GM12892 (cell line): ENCODE measurements at places on chromosomes 3 and 15.

DNA sequence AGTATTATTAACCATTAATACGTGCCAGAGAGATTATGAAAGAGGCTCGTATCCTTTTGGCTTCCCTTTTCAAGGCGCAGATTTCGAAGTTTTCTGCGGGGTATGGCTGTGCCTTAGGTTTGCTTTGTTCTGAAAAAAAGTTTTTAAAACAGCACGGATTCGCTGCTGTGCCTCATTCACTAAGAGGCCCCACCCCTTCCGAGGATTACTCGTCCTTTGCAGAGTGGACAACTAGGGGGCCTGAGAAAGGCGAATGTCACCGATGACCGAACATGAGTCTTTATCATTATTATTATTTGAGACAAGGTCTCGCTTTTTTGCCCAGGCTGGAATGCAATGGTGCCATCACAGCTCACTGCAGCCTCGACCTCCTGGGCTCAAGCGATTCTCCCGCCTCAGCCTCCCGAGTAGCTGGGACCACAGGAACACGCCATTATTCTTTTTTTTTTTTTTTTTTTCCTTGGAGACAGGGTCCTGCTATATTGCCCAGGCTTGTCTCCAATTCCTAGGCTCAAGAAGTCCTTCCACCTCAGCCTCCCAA is 684 bp upstream of the RPS27L start:
- no peak for DNase-seq

DNA sequence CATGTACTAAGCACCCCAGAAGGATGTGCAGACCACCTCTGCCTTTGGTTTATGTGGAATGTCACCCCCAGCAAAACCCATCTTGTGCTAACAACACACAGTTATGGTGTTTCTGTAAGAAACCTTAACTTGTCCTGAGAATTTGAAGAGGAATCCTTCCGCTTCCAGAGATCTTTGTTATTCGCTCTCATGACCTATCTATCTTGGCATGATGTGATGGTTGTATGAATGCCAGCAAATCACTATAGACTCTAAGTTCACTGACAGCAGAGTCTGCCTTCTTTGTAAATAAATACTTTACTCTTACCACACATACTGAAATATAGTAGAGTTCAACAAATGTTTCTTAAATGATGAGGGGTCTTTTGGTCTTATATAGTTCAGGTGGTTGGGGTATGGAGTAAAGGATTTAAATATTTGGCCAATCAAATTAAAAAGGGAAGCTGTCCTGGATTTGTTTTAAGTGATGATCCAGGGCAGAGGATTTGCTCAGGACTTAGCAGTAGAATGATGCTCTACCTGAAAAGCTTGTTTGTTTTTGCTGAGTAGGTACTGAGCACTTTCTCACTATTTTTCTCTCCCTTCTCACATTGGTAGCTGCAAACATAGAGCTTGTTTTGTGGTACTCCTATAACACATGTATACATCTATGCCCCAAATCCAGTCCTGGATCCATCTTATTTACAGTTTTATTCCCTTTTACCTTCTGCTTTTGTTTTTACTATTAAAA is 27.9 kb upstream of the RTP1 start:
- no peak for DNase-seq

GRCh38 chr3:144148356-144148755 is 176.7 kb downstream of the DIPK2A start:
- no peak for DNase-seq

DNA sequence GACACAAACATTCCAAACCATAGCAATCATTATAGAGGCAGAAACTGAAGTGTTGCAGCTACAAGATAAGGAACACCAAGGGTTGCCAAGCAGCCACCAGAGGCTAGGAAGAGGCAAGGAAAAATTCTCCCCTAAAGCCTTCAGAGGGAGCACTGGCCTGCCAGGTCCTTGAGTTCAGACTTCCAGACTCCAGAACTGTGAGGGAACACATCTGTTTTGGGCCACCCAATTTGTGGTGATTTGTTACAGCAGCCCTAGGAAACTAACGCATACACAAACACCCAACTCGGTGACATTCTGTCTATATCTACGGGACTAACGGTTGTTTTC is 54.6 kb downstream of the MB21D2 start:
- no peak for DNase-seq

DNA sequence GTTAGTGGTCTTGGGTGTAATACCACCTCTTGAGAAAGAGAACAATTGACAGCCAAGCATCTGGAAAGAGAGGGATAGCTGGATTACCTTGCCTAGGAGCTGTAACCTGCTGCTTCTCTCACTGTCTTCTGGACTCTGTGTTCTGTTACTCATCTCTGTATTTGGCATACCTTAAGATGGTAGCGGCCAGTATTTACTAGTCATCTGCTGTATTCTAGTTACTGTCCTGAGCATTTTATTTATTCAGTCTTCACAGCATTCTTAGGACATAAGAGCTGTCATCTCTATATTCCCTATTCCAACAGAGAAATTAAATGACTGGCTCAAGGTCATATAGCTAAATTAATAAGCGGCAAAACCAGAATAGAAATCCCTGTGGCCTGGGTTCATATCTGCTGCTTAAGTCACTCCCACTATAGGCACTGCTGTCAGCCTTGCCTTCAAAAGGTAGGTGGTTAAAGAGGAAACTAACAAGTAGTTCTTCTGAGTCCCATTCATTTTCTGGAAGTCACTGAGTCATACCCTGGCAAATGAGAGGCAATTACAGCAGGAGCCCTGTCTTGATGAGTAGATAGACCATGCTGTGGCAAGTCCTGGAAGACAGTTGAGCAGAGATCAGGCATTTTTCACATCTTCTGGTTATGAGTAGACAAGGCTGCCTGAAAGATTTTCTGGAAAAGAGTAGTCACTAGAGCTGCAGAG is 68.2 kb downstream of the RAB7A start:
- no peak for DNase-seq

- DNase-seq: no peak
Measured at GRCh38 chr3:48501196-48501595, 2.8 kb downstream of the SHISA5 start.

- DNase-seq: no peak
Measured at GRCh38 chr15:79991826-79992225, 20.8 kb upstream of the BCL2A1 start.

GRCh38 chr15:73624530-73624929 is 8.7 kb downstream of the NPTN start:
- DNase-seq: no peak

DNA sequence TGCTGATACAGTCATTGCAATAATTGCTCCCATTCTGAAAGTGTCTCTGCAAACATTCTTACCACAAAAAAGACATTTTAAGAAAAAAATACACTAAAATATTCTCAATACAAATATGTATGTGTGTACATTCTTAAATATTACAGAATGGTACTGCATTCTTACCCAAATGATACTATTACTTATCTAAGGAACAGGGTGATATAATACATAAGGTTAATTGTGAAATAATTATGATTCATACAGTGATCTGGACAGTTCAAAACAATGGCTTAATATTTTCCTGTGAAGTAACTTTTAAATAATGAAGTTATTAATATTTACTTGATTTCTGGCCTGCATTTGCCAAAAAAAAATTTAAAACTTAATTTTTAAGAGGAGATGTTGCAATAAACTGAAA is 694.6 kb downstream of the TUSC7 start:
- no peak for DNase-seq

DNA sequence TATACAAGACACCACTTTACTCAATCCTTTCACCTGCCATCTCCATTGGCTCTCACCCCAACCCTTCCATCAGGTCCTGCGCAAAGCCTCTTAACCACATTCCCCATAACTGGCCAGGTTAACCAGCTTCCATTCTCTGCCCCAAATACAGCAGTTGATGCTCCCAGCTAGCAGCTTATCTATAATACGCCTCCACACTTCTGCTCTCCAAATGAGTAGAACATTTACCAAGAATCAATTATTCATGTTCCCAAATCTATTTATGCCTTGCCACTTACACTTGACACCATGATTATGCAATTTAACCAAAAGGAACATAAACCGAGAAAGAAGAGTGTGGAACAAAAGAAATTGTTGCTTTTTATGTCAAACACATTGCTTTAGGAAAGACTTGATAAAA is 103.7 kb upstream of the TPM1 start:
- DNase-seq: no peak

DNA sequence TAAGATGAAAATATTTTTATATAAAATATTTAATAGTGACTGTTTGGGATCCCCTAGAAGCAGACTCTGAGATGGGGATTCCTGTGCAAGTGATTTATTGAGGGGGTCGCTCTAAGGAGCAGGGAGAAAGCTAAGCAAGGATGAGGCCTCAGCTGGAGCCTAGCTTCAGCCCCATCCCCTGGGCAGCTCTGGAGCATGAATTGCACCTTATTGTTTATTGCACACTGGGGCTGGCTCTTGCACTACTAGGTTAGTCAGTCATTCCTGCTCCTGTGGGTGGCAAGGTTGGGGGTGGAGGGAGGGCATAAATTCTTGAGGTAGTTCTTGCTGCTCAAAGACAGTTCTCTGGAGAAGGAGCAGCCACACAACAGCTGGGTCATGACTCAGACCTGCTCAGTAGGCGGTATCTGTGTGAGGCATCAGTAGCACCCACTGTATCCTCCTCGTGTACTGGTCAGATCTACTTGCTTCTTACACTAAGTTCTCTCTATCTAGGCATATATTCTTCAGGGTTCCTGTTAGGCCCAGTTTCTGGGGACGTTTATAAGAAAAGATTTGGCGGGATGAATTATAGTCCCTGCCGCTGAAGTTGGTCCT is 27.2 kb upstream of the TNFSF10 start:
- DNase-seq: no peak

GRCh38 chr15:47517737-47518136 is 199.6 kb upstream of the SEMA6D start:
- no peak for DNase-seq

- DNase-seq: no peak
Measured at GRCh38 chr3:72924055-72924454, 36.2 kb downstream of the GXYLT2 start.

DNA sequence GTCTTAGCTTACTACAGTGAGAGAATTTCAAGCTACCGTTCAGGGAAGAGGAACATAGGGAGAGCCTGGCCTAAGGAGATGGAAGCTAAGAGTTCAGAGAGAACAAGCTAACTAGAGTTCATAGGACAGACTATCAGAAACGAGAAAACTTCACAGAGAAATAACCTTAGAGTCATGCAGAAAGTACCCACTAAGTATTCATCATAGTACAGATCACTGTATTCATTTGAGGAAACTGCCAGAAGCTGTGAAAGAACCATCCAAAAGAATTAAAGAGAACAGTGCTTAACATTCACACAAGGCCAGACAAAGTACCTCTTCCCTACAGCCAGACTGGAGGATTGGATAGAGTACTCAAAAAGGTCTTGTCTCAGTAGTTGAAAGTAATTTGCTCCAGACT is 15.2 kb upstream of the GBE1 start:
- no peak for DNase-seq

- no peak for DNase-seq
Measured at GRCh38 chr3:126355251-126355650, 2.0 kb downstream of the KLF15 start.
